ENCODE measurements at places on chromosomes 4 and X. TPM values are rescaled to one million over a fixed set of nuclear protein-coding genes. Genes with fewer than 3 reads are reported as not detected.

Gene SULT1E1
- total RNA-seq = not detected

Gene BBS12
- total RNA-seq = 5.9 TPM

Gene PF4V1
- not detected for total RNA-seq

Gene GAGE12C
- total RNA-seq = not detected

Gene ADH5
- 67.4 TPM for total RNA-seq

Gene XAGE1A
- total RNA-seq = not detected

Gene DCLK2
- 10.1 TPM for total RNA-seq

Gene STK26
- 2.7 TPM for total RNA-seq

Gene MAGEA2
- not detected for total RNA-seq

Gene DGAT2L6
- not detected for total RNA-seq

Gene BEX5
- 3.3 TPM for total RNA-seq

Gene GPC3
- 3.5 TPM for total RNA-seq

Gene KLKB1
- 0.75 TPM for total RNA-seq

Gene IRS4
- total RNA-seq = not detected

Gene ELF4
- total RNA-seq = 8.6 TPM

Gene HTATSF1
- total RNA-seq = 76.2 TPM

Gene P2RY4
- not detected for total RNA-seq

Gene HMGB3
- total RNA-seq = 1.1 TPM

Gene PRDM8
- total RNA-seq = 2.2 TPM

Gene TXK
- total RNA-seq = 0.35 TPM

Gene GSX2
- not detected for total RNA-seq

Gene POU4F2
- not detected for total RNA-seq

Gene MAGEC1
- total RNA-seq = not detected

Gene ZMAT1
- total RNA-seq = 4.2 TPM

Gene CYP2U1
- 11.8 TPM for total RNA-seq

Gene THOC2
- total RNA-seq = 25.6 TPM

Gene LNX1
- total RNA-seq = 8.9 TPM

Gene SHROOM3
- total RNA-seq = 30.9 TPM

Gene SSX4
- not detected for total RNA-seq

Gene USP51
- 1.7 TPM for total RNA-seq

Gene TCP11X2
- total RNA-seq = not detected

Gene ASMT
- total RNA-seq = not detected

Gene SHOX
- total RNA-seq = not detected

Gene PNMA5
- not detected for total RNA-seq

Gene GAGE12F
- total RNA-seq = not detected

Gene LIMCH1
- 101 TPM for total RNA-seq

Gene WAS
- 3.0 TPM for total RNA-seq

Gene FGFR3
- total RNA-seq = 2.6 TPM

Gene PGAM4
- total RNA-seq = not detected

Gene AFM
- total RNA-seq = not detected

Gene LONRF3
- total RNA-seq = 3.6 TPM

Gene SLC9A7
- 7.5 TPM for total RNA-seq

Gene ZNF711
- 3.7 TPM for total RNA-seq

Gene SRPK3
- total RNA-seq = 24.6 TPM

Gene CXorf65
- not detected for total RNA-seq

Gene IL2RG
- total RNA-seq = not detected

Gene TLL1
- 1.7 TPM for total RNA-seq

Gene SSX2B
- total RNA-seq = not detected

Gene FAM53A
- 1.9 TPM for total RNA-seq

All from right atrium auricular region (tissue), 2 donors.